ENCODE measurements at places on chromosomes 7 and 10.

GRCh38 chr7:158320328-158320727 lies 267.3 kb downstream of the PTPRN2 start:
- no peak for DNase-seq

DNA sequence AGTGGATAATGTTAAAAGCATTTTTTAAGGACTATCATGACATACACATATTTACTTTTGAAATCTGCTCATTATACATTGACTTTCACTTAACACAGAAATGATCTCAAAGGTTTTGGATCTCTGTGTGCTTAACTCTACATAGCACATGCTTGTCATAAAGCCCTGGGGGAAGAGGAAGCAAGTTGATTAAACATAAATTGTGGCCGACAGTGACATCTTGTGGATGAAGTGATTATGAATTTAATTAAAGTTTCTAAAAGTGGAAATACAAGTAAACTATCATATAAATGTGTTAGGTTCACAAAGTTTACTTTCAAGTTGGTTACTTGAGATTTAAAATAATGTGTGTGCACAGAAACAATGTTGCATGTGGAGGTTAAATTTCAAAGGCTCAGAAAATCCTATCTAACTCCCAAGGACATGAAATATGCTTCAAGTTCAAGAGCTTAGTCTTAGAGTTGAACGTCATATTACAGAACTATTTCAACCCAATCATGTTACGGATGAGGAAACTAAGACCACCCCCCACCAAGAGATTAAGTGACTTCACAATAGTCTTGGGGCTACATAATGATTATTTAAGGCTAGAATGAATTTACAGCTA lies 1247.8 kb downstream of the GATA3 start:
- no peak for DNase-seq

DNA sequence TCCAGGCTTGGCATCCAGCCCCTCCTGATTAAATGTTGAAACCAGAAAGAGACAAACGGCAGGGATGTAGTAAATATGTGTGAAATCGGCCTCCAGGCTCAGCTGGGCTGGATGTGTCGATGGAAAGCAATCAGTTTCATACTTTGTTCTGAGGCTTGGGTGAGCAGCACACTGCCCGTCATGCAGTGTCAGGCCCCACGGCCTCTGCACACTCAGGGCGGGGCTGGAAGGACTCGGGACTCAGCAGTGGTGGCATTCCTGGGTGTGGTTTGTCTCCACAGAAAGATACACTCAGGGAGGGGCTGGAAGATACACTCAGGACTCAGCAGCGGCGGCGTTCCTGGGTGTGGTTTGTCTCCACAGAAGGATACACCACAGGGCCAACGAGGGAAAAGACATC lies 22.0 kb downstream of the ADGRA1 start:
- DNase-seq = no peak

DNA sequence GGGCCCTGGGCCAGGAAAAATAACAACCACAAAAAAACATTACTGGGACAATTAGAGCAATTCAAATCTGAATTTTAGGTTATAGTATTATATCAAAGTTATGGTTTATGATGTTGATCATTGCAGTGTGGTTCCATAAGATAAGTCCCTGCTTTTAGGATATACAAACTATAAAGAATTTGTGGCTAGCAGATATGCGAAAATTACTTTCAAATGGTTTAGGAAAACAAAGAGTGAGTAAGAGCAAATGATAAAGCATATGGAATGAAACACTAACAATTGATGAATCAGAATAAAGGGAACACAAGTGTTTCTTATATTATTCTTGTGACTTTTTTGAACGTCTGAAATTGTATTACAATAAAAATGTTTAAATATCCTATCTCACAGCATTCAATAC lies 64.4 kb upstream of the HECTD2 start:
- no peak for DNase-seq
